Mesenchymal stem cell (in vitro differentiated cells and primary cell): ENCODE measurements at places on chromosomes 3 and 15.

- DNase-seq, result peak; percentile 39
Observed at GRCh38 chr3:87298111-87298718, 21.8 kb upstream of the POU1F1 start.

DNA sequence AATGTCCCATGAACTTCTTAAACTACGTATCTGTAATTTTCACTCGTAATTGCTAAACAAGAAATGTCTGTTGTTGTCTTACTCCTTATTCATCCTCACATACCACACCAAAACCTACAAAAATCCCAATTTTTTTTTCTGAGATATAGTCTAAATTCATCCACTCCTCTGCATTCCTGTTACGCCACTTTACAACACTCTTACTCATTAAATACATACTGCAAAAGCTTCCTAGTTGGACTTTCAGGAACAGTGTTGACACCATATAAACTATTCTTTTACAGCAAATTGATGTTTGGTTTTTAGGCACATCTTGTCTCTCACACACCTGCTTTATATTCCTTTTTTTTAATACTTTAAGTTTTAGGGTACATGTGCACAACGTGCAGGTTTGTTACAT, 934.9 kb upstream of the CADM2 start:
- no peak for DNase-seq

GRCh38 chr3:23807424-23808015, 1.8 kb downstream of the UBE2E1 start:
- no peak for DNase-seq

DNA sequence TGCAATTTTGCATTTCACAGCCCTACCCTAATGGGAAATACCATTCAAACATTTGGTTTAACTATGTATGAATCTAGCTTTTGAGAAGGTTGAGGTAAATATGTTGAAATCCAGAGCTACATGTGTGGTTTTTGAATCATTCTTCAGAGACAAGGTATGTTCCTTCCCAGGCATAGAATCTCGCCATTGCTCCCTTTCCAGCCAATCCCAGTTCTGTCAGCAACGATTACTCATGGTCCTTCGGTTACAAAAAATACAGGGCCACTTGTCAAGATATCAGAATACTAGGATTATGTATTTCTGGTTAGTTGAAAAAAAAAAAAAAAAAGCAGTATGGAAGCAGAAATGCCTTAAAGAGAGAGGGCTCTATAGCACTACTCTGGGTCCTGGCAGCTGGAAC, 182.4 kb downstream of the RBMS3 start:
- DNase-seq, result no peak

- DNase-seq, result no peak
Observed at GRCh38 chr3:50195501-50196252, 4.3 kb downstream of the GNAT1 start.

- no peak for DNase-seq
Observed at GRCh38 chr3:160904691-160905090, 148.7 kb downstream of the PPM1L start.

GRCh38 chr3:171829841-171830517, 13.2 kb upstream of the TMEM212 start:
- peak; percentile 88 for DNase-seq

GRCh38 chr3:135056733-135057310, 261.8 kb downstream of the EPHB1 start:
- DNase-seq, result no peak

- no peak for DNase-seq
Observed at GRCh38 chr3:170513642-170514041, 72.2 kb downstream of the SLC7A14 start.

DNA sequence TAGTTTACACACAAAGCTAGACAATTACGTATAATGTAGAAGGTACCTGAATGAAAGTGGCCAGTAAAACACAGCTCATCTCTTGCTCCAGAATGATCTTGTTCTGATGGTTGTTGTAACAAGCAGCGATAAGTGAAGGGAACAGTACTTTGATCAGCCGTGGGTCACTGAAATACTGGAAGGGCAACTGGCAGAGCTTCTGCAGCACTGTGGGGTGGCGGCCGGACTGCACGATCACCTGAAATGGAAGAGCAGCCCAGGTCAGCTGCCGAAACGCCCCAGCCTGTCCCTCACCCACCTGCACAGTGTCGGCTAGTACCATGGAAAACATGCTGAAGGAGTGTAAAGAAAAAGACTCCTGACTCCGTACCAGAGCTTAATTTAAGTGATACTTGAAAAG, 17.3 kb downstream of the ISL2 start:
- no peak for DNase-seq

GRCh38 chr3:64081235-64081630, 57.9 kb upstream of the PSMD6 start:
- no peak for DNase-seq

GRCh38 chr3:169240786-169241486, 422.6 kb downstream of the MECOM start:
- DNase-seq, result no peak

DNA sequence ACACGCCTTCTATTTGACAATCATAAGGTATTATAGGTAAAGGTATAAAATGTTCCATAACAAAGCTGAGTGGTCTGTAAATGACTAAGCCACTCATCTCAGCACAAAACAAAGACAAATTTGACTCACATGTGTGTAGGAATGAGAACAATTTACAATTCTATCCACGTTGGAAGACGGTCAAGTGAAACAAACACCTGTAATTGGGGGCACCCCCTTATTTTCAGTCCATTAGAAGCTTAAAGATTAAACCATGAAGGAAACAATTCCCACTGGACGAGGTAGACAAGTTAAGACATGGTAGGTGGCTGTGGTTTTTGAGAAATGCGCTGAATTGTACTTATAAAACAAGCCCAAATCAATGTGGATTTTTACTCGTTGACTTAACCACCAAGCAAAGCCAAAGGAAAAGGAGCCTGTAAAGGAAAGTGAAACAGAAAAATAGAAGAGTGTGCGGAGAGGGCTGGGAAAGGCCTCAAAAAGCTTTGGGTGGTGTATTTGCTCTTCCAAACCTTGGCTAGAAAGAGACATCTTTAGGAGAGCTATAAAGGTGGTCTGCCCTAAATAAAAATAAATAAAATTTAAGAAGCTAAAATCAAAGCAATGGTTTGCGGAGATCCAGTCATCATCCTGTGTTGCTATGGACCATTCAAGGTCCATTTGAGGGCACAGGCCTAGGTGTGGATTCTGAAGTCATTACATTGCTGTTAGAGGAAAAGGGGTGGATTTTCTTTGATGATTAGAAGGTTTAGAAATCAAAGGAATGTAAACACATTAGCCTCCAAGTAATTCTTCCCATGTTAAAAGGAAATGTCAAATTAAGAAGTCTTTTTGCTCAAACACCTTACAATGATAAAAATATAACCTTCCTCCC, 135.0 kb downstream of the TFG start:
- no peak for DNase-seq

- no peak for DNase-seq
Observed at GRCh38 chr3:186857743-186858142, 15.2 kb downstream of the ADIPOQ start.

- DNase-seq, result peak; percentile 62
Observed at GRCh38 chr15:60363087-60363549, 34.7 kb downstream of the ANXA2 start.

- no peak for DNase-seq
Observed at GRCh38 chr15:67305506-67305905, 50.9 kb downstream of the IQCH start.

GRCh38 chr3:147269907-147270306, 136.4 kb downstream of the ZIC4 start:
- no peak for DNase-seq

DNA sequence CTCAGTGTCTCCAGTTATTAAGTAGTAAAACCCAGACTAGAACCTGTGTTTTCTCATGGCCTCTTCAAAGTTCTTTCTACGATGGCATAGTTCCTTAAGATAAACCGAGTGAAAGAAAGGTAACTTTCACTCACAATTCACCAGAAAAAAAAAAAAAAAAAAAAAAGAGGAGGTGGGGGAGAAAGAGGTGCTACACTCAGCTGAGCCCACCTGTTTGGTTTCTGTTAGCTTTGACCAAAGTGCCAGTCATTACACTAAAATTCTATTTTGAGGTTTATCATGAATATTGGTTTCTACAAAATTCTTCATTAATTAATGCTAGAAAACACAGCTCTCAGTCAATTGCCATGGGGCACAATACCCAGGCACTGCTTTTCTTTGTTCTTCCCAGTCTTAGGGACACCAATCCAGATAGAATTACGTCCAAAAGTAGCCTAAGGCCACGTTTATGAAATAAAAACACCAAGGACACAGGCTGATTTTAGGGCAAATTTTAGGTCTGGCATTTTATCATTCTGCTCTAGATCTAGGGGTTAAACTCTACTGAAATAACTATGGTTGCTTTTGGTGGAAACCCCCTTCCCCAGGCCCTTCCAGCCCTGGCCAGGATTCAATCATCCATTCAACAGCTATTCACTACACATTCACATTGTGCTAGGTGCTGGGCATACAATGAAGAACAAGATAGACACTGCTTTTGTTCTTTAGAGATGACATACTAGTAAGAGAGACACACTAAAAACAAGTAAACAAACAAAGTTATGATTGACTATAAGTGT, 1097.8 kb downstream of the FHIT start:
- no peak for DNase-seq

DNA sequence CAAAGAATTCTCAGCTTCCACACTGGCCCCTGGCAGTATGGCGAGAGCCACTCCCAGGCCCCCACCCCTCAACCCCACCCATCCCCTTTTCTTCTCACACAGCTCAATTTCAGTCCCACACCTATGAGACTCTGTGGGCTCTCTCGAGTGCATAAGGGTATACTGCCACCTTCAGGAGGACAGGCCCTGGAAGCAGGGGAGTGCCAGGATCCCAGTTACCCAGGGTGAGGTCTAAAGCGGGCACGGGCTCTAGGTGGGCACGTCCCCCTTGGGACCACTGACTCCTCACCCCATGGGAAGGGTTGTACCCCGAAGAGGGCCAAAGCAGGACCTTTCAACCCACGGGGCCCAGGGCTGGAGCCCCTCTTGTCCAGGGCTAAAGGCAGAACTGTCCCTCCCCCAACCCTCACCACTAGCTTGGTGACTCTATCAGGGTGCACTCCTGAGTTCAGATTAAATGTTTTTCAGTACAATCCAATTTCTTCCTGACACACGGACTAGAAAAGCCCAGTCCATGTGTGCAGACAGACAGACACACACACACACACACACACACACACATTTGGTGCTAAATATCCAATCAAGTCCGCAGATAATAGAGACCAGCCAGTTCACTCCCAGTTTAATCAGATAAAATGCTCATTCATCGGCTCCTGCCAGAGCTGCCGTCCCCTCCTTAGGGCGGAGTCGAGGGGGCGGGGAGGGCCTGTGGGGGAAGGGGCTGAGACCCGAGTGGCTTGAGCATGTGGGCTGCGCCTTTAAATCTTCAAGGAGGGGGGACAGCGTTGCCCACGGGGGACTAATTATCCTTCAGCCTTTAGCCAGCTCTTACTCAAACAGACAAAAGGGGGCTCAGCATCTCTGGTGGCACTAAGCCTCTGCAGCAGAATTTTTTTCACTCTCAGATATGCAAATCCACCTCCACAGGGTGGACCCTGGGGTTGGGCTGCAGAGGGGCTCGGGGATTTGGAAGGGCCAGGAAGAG, 59.3 kb downstream of the CYP11A1 start:
- peak; percentile 68 for DNase-seq

- peak; percentile 51 for DNase-seq
Observed at GRCh38 chr3:28476194-28476593, 127.6 kb upstream of the AZI2 start.

DNA sequence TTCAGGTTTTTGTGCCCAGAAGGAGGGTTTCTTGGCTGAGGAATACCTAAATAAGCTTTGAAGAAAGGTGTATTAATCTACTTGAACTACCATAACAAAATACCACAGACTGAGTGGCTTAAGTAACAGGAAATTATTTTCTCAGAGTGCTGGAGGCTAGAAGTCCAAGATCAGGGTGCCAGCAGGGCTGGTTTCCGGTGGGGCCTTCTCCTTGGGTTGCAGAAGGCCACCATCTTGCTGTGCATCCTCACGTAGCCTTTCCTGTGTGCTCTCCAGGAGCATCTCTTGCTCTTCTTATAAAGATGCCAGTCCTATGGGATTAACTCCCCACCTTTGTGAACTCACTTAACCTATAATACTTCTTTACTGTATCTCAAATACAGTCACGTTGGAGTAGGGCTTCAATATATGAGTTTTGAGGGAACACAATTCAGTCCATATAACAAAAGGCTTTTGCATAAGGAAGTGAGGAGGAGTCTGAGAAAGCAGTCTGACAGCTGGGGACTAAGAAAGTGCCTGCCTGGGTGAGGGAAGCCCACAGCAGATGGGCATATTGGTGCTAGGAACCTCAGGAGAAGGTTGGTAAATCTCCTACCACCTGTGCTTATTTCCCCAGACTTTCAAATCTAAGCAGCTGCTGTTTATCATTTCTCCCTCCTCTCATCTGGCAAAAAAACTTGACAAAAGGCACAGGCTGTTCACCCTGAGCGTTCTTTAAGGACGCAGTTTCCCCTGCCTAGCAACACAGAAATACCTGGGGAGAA, 89.6 kb upstream of the CBLB start:
- DNase-seq, result no peak

DNA sequence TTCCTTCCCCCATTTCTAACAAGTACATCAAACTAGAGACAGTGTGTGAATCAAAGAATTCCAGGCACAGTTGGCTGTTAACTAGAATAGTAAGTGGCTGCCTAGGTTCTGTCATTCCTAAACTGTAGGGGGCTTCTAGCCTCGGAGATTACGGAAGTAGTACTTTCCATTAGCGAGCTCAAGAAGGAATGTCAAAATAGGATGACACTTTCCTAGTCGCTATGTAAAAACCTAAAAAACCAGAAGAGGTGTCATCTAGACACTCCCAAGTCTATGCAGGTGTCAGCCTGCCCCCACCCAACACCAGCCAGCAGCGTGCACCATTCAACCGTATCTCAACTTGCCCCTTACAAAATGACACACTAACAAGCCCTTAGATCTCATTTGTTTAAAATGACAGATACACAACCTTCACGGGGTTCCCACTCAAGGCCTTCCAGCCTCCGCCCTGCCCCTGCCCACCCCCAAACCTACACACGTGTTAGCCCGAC, 874 bp downstream of the INO80 start:
- peak; percentile 69 for DNase-seq

DNA sequence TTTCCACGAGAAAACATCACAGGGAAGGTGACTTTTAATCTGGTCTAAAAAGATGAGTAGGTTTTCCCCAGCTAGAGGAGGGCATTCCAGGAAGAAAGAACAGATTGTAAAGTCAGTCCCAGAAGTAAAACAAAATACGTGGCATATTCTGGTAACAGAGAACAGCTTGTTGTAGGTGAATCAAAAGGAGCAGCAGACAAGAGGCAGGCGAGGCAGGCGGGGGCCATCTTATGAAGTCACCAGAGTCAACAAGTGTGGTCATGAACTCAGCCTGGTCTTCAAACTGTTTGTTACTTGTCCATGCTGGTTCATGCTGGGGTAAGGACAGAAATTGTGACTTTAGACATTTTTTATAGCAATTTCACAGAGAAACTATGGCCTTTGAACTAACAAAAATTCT, 4.0 kb upstream of the POPDC2 start:
- no peak for DNase-seq

DNA sequence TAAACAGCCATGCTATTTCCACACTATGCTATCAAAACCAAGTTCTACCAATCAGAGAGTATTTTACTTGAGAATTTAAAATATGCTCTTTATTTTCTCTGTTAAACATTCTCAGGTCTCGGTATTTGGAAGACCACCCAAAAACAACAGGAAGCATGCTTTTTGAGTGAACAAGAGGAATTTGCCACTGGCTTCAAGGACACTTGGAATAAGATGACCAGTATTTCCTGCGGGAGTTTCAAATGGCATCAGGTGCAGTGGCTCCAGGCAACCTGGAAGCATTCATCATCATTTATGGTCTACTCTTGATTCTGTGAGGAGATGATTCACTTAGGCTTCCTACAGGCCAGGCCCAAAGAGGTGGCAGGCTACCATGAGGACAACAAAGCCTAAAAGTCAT, 305.7 kb upstream of the ATP11B start:
- no peak for DNase-seq
